ENCODE measurements at places on chromosomes 4 and X.
A peak's percentile ranks its signal among the peaks of the same experiment; 100 is the strongest.

DNA sequence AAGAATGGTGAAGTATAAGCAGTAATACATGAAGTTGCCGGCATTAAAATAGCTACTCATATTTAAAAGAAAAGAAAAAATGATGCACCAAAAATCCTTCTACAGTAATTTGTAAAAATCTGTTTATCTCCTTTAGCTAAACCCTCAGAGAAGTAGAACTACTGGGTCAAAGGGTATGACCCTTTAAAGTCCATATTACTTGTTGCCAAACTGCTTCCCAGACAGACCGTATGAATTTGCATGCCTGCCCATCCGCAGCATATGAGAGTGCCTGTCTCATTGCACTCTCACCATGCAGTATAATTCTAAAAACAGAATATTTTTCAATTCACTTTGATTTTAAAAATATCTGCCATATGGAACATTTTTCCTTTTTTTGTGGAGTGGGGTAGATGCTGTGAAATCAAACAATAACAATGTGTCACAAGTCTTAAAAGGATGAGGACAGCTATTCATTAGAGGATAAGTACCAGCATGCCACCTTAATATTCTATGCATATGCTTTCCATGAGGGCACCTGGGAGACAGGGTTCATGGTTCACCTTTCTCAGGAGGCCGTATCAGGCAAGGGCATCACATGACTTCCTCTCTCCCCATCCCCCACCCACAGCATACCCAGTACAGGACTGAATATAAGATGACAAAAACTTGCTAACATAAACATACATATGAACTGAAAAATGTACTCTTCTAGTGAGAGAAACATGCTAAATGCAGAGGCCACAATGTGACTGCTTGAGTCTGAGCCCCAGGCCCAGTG is 17.8 kb downstream of the ZDHHC9 start:
- no peak for DNase-seq

GRCh38 chr4:16264798-16265197 is 38.5 kb upstream of the TAPT1 start:
- DNase-seq = peak; percentile 49

DNA sequence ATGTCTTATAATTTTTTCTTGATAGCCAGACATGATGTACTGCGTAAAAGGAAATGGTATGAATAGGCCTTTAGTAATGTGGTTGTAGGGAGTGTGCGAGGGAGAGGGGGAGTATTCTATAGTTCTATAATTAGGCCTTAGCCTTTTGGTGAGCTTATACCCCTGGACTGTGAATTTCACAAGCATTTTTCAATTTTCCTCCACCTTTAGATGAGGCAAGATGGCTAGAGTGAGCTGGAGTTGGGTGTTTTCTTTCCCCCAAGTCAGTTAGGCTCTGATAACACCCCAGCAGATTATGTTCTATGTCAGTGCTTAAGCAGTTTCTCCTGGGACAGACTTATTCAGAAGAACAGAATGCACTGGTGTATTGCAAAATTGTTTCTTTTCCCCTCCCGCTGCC is 210.2 kb upstream of the NPY2R start:
- DNase-seq = peak; percentile 40

DNA sequence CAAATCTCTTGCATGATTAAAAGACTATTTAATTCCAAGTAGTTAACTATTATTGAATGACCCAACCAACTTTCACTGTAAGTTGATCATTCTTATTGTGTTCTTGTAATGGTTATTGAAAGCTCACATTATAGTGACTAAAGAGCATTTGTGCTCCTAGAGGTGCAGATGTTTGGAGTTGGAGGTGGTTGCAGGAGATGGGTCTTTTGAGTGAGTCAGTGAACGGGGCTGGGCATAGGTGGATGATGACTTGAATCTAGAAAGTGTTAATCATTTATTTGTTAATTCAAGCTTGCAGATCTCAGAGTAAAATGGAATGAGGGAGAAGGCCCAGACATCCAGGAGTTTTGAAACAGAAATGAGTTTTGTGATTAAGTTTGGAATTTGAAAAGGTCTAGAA is 13.7 kb downstream of the NWD2 start:
- no peak for DNase-seq

GRCh38 chr4:88413801-88414200 is 35.1 kb downstream of the HERC6 start:
- DNase-seq = no peak
